GM12865 (cell line): ENCODE measurements at places on chromosomes 5 and 9.

GRCh38 chr5:115812372-115812771 is 4.1 kb downstream of the CDO1 start:
- no peak for DNase-seq

DNA sequence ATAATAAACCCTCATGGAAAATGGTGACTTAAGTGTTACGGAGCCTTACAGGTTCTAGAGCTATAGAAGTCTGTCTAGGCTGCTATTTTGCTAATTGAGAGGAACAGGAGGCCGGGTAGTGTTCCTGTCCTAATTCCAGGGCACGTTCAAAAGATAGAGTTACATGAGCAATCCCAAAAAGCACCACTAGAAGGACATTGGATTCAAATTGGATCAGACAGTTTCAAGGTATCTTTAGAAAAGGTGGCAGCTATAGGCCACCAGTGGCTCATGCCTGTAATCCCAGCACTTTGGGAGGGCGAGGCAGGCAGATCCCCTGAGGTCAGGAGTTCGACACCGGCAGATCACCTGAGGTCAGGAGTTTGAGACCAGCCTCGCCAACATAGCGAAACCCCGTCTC is 458.8 kb downstream of the TMEM232 start:
- DNase-seq = no peak

DNA sequence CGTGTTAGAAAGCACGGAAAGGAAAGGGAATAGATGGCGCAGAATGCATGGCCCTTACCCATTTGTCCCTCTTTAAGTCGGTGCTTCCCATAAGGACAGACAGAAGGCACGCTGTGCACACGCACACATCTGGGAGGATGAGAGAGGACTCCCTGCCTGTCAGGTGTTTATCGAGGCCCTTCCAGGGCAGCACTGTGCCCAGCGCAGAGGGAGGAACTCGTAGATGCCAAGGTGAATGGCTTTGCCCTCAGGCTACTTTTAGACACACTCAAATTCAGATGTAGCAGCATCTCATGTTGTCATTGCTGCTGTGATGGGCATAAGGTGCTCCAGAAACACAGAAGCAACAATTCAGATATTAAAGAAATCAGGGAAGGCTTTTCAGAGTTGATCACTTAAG is 70.2 kb upstream of the CTSL start:
- DNase-seq = no peak

DNA sequence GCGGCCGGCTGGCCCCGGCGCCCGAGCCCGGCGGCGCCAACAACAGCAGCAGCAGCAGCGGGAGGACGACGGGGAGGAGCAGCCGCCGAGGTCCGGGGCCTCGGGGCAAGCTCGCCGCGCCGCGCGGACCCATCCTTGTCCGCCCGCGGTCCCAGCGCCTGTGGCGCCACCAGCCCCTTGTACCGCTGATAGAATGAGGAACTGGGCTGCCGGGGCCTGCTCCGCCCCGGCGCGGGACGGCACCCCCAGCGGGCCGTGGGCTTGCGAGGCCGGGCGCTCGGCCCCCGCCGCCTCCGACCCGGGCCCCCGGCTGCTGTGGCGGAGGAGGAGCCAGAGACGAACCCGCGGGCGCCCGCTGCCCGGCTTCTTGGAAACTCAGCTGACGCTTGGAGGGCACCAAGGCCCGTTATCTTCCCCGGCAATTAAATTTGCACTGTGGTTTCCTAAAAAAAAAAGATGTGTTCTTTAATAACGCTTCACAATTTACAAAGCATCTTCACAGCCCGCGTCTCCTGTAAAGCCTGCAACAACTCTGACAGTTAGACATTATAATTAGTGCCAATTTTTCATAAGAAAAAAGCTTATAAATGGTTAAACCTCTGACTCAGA is at the start of gene ARSB:
TSS of gene ARSB (minus strand) at position 195 of the 609 bp plus-strand sequence. CDS start at position 133, 62 bp downstream.
- DNase-seq = peak; percentile 78

DNA sequence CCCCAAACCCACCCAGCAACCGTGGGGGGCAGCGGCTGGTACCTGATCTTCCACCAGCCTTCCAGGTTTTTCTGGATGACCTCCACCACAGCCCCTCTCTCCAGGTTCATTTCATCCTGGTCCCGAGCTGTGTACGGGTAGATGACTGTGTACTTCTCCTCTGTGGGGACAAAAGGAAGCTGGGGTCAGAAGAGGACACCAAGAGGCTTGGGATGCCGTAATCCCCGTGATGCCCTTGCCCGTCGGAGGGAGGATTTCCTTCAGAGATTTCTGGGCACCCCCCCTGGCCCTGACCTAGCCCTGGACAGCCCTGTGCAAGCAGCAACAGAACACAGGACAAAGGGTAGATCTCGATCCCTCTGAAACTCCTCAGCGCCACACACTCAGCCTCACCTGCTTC is 70.3 kb upstream of the UBTD2 start:
- DNase-seq = no peak

DNA sequence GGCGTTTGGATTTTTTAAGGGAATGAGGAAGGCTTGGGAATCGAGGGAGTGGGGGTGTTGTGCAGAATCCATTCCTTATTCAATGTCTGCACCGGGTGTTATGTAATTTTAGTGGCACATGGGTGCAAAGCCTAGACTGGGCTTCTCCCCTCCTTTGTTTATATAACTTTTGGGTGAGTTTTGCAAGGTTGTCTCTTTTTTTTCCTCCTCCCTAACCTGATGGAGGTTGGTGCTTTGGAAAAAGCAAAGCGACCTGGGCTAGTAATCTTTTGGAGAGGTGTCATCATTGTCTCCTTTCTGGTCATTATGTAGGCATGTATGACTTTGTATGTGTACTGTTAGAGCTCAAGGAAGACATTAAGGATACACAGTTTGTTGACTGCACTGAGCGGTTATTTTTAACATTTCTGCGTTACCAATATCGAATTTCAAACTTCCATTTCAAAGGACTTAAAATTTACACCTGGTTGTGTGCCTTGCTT is 3.1 kb downstream of the SMARCA2 start:
- no peak for DNase-seq

DNA sequence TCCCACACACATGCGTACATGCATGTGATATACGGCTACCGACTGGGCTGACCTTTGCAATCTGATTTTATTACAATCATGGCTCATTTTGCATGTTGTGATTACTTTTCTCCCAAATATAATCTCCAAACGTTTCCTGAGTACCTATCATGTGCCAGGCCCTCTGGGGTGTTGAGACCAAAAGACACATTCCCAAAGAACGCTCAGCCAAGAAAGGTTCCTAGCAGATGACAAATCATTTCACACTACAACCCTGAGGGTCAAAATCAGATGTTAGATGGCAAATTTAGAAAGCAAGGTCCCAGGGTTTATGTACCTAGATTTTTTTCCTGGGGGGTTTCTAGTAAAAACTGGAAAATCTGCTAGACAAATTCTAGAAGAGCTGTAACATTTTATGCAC is 32.4 kb upstream of the SLC25A51 start:
- DNase-seq = no peak

GRCh38 chr9:752681-753200 is 88.8 kb upstream of the DMRT1 start:
- no peak for DNase-seq

GRCh38 chr9:137087409-137087925 is 682 bp downstream of the MAN1B1 start:
- DNase-seq = peak; percentile 50

DNA sequence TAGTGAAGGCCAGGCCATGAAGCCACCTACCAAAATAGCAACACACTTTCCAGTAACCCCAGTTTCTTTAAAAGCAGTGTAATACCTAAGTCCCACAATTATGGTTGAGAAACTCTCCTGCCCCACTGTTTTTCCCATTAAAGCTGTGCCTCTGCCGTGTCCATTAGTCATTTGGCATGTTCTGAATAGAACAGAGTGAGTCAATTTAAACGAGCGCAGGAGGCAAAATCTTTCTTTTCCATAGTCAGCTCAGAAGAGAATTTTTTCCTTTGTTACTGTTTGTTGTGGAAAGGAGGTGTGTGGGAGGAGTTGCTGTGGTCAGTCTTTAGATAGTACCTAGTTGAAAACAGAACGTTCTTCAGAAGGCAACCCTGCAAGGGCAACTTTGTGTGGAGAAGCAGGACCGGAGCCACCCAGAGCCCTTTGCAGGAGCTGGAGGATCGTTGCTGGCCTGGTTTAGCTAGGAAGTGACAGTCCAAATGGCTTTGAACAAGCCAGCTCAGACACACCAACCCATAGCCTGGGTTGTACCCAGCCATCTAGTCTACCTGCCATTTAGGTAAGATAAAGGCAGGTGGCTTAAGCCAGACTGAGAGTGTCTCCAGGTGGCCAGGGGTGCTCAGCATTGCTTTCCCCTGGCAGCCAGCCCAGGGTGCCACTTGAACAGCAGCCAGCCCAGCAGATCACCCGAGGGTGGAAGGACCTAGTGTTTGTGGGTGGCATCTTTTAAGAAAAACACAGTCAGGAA is 30.4 kb downstream of the GADD45G start:
- DNase-seq = no peak

- DNase-seq = no peak
Observed at GRCh38 chr9:94983552-94983951, 257.1 kb downstream of the AOPEP start.
